ENCODE measurements at places on chromosomes 6 and 20.
A peak's percentile ranks its signal among the peaks of the same experiment; 100 is the strongest.

GRCh38 chr20:21006611-21007010 is 99.5 kb downstream of the LINC00237 start:
- no peak for DNase-seq

GRCh38 chr6:159298840-159299239 is 129.6 kb downstream of the FNDC1 start:
- no peak for DNase-seq

- DNase-seq, result no peak
Measured at GRCh38 chr20:21702553-21703470, 2.7 kb upstream of the PAX1 start.

GRCh38 chr6:91063362-91063761 is 476.5 kb upstream of the MAP3K7 start:
- DNase-seq, result no peak

DNA sequence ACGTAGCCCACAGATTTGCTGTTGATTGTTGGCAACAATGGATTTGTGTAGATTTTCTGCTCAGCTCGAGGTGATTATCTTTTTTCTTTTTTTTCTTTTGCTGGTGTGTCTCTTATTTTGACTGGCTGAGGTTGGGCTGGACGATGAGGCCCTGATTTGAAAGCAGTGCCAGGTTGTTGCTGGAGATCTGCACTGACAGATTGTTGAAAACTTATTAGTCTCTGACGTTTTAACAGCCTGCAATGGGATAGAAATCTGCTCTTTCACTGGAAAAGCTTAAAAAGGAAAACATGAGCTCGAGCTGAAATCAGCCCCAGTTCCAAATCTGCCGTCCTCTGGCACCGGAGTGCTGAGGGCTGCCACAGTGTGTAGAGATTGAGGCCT is 87.7 kb downstream of the PDE7B start:
- DNase-seq, result no peak

DNA sequence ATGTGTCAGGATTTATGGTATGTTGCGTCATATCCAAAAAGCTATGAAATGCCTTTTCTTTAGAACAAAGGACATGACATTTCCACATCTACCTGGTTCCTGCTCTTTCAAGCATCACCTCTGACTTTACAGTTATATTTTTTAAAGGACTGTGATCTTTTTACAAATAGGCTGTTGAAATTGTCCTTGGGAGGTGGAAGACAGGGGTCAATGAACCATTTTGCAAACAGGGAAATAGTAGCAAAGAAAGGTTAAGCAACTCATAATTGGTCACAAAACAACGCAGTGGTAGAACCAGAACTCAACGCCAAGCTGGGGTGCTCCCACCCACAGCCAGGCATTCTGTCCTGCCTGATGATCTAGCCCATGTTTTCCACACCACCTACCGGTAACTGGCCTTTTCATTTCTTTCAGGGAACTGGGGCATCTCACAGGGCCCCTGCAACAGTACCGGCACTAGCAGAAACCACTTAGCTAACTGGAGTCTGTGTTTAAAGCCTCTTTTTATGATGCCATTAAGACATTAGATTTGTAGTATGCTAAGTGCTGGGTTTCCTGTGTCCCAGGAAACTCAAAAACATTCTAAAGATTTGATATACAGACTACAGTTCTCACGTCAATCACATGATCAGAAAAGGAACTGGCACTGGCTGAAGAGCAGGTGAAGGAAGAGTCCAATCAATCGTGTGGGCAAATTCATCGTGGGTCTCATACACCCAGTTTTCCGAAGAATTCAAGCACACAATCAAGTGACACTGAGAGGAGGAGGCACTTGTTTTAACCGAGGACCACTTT is 13.9 kb downstream of the ZNF217 start:
- no peak for DNase-seq

DNA sequence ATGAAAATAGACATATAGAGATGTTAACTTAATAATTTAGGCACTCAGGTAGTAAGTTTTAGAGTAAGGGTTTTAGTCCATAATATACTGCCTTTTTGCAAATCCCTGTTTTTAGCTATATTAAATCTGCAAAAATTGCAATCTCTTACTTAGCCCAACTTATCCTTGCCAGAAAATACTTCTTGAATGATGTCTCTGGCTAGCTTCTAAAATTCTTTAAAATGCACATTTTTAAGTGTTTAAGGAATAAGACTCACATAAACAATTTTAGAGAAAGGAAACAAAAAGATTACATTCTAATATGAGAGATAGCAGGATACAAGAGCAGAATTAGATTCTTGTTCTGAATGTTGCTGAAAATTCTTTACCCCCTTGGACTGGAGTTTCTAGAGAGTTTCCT is 25.8 kb upstream of the RFPL4B start:
- DNase-seq, result no peak

DNA sequence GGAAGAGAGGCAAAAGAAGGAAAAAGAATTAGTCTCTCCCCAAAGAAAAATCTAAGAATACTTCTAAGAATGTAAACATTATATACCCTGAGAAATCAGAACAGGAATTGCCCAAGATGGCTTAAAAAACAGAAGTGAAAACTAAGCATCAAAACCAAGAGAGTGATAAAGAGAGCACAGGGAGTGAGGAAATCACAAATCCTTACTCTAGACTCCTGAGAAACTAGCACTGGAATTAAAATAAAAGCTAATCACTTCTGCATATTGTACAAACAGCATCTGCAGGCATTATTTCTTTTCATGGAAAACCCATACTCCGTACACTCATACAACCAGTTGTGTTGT is 285.7 kb downstream of the BTBD9 start:
- no peak for DNase-seq

DNA sequence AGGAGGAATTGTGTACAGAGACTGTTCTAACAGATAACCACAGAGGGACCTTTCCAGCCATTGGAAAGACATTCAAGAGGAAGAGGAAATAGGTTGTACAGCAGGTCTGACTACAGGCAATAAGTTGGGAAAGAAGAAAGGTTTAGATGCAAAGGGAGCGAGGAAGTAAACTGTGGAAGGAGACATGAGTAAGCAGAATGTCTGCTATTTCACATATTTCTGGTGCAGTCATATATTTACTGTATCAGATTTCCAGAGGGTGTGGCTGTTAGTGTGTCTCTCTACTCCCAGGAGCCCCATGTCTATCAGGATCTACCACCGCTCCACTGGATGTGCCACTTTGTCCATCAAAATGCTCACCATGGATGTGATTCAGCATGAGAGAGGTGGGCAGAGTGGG is 25.9 kb downstream of the MRS2 start:
- DNase-seq, result no peak

DNA sequence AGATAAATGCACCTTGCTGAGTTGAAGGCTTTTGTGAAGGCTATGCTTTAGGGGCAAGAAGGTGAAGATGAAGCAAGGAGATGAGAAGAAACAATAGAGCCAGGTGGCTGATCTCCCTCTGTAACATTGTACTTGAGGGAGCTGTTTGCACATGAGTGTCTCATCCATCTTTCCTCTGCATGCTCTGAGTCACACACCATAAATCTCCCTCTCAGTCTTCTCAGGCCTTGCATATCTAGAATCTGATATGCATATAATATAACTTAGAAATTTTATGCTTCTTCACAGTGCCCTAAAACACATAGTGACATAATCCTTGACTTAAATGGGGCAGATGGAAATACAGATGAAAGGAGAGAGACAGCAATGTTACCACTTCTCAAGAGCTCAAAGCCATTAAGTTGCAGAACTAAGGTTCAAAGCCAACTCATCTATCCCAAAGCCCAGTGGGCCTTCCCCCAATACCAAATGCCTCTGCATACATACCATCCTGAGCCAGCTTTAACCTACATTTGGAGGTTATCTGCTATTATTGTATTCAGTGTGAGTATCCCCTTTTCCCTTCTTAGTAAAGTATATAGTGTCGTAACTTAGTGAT is 62.4 kb upstream of the STXBP5 start:
- DNase-seq, result no peak

DNA sequence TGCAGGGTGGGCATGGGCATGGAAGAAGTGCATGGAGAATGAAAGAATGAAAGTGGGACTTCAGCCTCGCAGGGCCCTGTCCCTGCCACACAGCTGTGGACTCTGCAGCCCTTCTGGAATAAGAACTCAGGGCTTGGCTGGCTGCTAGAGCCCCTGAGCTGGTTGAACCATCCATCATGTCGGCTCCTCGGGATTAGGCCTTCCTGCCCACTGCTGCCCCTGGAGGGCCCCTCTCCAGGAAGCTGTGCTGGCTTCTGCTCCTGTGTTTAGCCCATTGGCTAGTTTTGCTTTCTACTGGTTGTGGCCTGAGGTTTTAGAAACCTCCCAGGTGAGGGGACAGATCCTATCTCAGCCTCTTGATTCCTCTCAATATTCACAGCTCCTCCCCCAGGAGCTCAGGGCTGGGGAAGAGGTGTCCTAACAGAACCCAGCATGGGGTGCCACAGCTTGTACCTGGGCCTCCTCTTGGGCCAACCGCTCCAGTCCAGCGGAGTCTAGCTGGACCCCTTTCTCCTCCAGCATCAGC is 7.9 kb downstream of the AARS2 start:
- no peak for DNase-seq

DNA sequence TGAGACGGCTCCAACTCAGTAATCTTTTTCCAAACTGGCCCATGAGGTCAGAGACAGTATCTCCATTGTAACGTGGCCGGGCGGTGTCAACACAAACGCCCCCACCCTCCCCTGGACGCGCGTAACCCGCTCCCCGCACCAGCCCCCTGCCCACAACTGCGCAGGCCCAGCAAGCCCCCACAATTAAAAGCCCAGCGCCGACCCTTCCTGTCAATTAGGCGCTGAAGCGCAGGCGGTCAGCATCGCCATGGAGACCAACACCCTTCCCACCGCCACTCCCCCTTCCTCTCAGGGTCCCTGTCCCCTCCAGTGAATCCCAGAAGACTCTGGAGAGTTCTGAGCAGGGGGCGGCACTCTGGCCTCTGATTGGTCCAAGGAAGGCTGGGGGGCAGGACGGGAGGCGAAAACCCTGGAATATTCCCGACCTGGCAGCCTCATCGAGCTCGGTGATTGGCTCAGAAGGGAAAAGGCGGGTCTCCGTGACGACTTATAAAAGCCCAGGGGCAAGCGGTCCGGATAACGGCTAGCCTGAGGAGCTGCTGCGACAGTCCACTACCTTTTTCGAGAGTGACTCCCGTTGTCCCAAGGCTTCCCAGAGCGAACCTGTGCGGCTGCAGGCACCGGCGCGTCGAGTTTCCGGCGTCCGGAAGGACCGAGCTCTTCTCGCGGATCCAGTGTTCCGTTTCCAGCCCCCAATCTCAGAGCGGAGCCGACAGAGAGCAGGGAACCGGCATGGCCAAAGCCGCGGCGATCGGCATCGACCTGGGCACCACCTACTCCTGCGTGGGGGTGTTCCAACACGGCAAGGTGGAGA is at the start of the genes HSPA1A and HSPA1L:
Gene HSPA1A, plus strand, starts transcription at position 519 of the 814 bp plus-strand sequence. Its CDS starts 214 bp downstream, at position 733.
Gene HSPA1L, minus strand, starts transcription at position 259 of the 814 bp plus-strand sequence. CDS start 3,311 bp downstream, outside the sequence.
- peak; percentile 23 for DNase-seq

DNA sequence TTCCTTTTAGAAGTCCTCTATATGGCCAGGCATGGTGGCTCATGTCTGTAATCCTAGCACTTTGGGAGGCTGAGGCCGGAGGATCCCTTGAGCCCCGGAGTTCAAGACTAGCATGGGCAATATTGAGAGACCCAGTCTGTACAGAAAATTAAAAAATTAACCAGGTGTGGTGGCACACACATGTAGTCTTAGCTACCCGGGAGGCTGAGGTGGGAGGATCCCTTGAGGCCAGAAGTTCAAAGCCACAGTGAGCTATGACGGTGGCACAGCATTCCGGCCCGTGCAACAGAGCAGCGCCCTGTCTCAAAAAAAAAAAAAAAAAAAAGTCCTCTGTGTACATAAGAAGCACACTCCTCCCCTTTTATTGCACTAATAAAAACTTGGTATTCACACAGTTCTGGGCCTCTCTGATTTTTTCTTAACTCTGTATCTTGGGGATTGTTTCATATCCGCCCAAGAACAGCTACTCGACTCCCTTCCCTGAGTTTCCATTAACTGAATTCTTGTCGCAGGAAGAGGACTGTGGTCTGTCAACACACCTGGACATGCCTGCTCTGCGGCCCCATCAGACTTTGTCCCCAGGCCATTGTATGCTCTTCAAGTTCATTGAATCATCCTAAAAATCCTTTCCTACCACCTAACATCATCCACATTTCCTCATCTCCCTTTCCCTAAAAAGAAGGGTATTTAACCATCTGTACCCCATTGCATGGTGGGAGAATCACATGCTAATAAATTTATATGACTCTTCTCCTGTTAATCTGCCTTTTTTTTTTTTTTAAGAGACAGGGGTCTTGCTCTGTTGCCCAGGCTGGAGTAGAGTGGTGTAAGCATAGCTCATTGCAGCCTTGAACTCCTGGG is 25.9 kb upstream of the PPP1R3G start:
- no peak for DNase-seq

DNA sequence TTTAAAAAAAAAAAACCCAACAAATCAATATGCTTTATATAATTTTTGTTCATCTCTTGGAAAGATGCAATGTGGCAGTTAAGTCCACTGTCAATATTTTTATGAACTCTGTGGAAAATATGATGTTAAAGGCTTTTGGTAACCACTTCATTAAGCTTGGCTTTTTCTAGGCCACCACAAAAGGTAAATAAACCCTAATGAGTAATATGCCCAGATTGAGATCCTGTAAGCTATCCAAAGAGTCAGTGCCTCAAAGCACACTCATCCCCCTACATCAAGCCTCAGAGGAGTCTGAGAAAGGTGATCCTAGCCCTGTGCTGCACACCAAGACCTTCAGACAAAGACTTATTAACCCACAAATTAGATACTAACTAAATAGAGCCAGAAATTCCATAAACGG is 121.1 kb downstream of the CDC5L start:
- no peak for DNase-seq

DNA sequence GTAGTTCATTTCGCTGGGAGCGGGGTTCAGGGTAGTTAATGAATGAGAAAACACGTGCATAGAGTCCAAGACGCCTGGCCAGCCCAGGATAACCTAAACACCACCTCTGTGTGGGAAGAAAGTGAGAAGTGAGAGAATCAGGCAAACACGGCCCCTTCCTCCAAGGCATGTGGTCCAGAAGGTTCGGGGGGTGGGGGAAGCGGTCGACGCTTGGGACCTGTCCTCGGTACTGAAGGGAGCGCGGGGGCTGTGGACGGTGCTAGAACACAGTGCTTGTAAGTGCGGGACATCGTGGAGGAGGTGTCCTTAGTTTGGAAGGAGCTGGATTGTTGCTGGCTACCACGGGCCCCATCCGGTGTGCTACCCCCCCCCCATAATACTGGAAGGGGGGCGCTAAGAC is 1.7 kb upstream of the VSTM2L start:
- DNase-seq, result no peak

DNA sequence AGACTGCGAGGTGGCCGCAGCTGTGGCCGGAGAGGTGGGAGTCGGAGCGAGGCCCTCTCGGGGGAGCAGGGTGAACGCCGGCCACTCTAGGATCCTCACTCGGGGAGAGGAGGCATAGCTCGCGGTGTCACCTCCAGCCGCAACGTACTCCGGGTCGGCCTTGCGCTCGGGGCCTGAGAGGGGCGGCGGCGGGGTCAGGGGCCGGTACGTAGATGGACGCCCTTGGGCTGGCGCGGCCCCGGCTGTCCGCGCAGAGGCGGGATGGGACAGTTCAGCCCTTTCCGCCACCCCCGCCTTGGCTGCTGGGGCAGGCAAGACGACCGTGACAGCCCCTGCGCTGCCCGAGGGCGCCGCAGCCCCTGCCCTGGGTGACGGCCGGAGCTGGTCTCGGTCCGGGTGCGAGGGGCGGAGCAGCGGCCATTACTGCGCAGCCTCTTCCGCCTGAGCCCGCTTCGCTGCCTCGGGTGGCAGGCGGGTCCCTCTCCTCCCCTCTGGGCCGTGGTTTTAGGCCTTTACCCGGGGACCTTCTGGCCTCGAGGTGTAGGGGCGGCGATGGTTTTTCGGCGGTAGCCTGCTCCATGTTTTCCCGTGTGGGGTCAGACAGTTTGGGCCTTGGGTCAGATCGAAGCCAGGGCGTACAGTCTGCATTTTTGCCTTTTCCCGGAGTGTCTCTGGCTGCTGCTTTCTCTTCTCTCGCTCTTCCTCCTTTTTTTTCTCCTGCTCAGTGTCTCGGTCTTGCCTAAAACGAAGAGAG is 405 bp downstream of the RNF146 start:
- peak; percentile 48 for DNase-seq

Data from naive thymus-derived CD8-positive, alpha-beta T cell (primary cell).